Right renal cortex interstitium (tissue), 3 donors: ENCODE measurements at places on chromosomes 12 and 14. TPM values are rescaled to one million over a fixed set of nuclear protein-coding genes. Genes with fewer than 3 reads are reported as not detected.

FITM1 gene
- 0.68 TPM for polyA plus RNA-seq

SLC6A12 gene
- polyA plus RNA-seq: 14.5 TPM

DNA sequence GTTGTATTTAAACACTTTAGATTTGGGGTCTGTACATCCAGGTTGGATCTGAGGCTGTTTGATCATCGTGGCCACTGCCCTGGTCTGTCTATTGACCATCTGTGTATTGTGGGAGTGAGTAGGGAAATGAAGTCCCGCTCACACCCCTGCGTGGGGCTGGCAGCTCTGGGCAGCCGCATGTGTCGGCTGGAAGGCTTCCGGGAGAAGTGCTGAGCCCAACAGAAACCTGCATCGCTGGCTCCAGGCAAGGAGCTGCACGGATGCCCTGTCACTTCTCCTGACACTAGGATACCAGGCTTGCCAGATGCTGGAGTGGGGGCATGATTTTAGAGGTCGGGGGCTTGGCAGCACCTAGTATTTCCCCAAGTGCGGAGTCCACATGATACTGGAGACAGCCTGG, 93.6 kb downstream of the PHETA1 start:
- DNase-seq: no peak

NKX2-1 gene
- not detected for polyA plus RNA-seq

HHIPL1 gene
- polyA plus RNA-seq: 1.5 TPM

AMN gene
- polyA plus RNA-seq: 17.7 TPM

USP44 gene
- polyA plus RNA-seq: 2.4 TPM

- DNase-seq: no peak
Observed at GRCh38 chr12:64714551-64714968, 44.6 kb downstream of the GNS start.
